ENCODE measurements at places on chromosomes 5 and 9.

DNA sequence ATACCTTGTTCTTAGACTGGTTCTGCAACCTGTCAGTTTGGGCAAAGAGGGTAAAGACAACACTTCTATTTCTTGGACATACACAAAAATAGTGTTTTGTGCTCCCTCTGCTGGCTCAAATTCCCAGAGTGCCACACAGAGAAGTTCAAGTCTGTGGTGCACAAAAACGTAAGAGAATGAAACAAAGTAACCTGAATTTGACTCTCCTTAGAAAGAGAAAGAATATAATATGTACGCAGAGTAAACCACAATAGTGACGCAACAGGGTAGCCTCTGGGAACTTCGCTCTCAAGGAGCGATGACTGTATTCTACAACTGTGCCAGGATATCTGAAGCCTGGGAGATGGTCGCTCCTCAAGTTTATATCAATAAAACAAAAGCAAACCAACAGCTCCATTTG lies 18.5 kb downstream of the DDX31 start:
- no peak for DNase-seq

DNA sequence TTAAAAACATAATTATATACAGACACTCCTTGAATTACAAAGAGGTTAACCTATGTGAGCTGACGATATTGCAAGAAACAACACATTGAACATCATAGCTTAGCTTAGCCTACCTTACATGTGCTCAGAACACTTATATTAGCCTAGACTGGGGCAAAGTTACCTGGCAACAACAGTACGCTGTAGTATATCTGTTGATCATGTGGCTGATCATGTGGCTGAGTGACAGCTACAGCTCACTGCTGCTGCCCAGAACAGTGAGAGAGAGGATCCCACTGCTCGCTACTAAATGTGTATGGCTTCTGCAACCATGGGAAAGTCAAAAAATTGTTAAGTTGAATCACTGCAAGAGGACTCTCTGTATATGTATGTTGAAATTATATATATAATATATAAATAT lies 169.9 kb downstream of the CDH9 start:
- no peak for DNase-seq

DNA sequence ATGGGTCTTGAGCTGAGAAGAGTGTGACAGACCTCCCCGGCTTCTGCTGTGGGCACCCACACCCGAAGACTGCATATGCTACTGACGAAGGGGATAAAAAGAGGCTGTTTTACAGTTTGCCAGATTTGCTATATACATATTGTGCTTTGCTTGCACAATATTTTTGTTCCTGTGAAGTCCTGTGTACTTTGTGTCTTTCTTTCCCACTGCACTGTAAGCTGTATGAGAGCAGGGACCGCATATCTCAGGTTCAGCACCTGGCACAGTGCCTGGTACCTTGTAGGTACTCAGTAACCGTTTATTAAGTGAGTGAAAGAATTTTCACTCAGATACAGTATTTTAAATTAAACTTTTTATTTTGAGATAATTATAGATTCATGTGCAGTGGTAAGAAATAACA lies 8.2 kb upstream of the GARNL3 start:
- DNase-seq: no peak

GRCh38 chr5:149325894-149326293 lies 19.4 kb upstream of the GRPEL2 start:
- no peak for DNase-seq

GRCh38 chr5:134957920-134958608 lies 9.6 kb upstream of the CATSPER3 start:
- DNase-seq: no peak

GRCh38 chr5:147411359-147412319 lies 98.2 kb downstream of the DPYSL3 start:
- no peak for DNase-seq

DNA sequence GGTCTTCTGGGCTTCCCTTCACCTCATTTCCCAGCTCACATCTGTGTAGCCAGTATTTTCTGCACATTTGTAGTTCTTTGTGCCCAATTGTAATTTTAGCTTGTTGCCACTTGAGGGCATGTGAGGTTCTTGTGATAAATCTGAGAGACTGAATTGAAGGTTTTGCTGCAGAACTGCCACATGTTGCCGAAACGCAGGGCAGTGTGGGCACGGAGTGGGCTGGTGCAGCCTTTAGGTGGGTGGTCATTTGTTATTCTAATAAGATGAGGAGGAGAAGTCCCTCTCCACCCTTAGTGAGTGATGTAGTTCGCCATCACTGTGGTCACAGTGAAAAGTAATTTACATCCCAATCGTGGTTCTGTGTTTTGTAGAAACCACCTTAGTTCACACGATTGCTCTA lies 21.2 kb downstream of the OTULIN start:
- DNase-seq: peak; percentile 65

GRCh38 chr9:107228496-107229039 lies 54.5 kb upstream of the RAD23B start:
- DNase-seq: no peak

- DNase-seq: no peak
Measured at GRCh38 chr9:129435291-129435690, 185.6 kb downstream of the C9orf50 start.

DNA sequence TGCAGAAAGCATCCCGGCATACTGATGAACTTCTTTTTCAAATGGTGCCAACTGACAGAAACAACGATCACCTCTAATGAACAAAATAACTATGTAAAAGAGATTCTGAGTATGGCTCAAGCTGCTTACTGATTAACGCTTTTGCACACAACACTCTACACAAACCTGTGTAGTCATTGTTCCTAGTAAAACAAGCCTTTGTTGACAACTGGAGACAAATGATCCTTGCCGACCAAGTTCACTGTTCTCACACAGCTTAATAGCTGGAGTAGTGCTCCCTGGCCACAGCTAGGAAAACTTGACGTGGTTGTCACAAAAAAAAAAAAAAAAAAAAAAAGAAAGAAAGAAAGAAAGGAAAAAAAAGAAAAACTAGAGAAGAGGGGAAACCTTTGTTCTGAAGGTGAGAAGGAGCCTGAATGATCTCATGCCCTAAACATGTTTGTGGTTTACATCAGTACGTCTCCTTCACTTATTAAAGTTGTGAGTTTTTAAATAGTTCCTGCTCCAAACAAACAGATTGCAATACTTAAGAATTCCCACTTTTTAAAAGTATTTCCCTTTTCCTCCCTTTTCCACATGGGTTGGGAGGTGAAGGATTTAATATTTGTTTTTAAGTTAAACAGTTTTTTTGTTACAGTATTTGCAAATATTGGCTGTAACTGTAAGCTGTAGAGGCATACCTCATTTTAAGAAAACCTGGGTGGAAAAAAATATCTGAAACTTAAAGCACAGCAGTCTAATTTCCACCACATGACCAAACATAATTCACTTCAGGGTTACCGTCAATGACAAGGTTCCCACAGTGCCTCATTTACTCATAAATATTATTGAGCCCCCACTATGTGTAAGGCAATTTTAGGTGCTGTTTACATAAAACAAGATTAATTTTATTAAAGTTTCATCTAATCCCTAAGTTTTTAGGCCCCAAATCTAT lies 63.7 kb downstream of the GLIS3 start:
- DNase-seq: peak; percentile 37

DNA sequence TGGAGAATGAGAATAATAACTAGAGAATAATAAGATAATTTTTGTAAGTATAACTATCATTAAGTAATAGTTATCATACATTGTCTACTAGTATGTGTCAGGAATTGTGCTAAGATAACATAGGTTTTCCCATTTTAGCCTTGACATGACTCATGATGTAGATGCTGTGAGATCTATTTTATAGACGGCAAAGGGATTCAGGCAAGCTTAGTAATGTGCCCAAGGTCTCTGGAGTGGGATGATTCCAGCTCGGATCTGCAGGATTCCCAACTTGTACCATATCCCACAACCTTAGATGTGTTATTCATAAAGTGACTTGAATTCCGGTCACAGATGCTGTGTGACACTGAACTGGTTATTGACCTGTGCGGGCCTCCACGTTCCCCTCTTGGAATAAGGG lies 51.5 kb downstream of the IL31RA start:
- DNase-seq: no peak

- no peak for DNase-seq
Measured at GRCh38 chr5:29867155-29867554, 1326.3 kb upstream of the CDH6 start.

- no peak for DNase-seq
Measured at GRCh38 chr5:116953251-116953930, 378.8 kb upstream of the SEMA6A start.

- no peak for DNase-seq
Measured at GRCh38 chr5:16557477-16557876, 59.3 kb downstream of the RETREG1 start.

DNA sequence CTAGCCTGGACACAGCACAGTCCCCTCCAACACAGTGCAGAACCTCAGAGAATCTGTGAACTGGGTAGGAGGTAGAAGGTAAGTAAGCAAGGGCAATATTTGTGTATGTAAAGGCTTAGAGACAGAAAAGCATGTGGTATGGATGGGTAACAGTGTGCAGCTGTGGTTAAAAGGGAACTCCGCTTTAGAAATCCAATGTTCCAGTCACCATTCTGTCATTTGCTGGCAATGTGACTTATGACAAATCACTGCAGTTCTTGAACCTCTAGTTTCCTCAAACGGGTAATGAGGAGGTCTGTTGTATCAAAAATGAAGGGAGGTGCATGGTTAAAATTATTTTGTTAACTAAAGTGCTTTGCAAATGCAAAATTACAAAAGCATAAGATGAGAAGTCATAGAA lies 125.5 kb upstream of the IFNE start:
- DNase-seq: no peak

DNA sequence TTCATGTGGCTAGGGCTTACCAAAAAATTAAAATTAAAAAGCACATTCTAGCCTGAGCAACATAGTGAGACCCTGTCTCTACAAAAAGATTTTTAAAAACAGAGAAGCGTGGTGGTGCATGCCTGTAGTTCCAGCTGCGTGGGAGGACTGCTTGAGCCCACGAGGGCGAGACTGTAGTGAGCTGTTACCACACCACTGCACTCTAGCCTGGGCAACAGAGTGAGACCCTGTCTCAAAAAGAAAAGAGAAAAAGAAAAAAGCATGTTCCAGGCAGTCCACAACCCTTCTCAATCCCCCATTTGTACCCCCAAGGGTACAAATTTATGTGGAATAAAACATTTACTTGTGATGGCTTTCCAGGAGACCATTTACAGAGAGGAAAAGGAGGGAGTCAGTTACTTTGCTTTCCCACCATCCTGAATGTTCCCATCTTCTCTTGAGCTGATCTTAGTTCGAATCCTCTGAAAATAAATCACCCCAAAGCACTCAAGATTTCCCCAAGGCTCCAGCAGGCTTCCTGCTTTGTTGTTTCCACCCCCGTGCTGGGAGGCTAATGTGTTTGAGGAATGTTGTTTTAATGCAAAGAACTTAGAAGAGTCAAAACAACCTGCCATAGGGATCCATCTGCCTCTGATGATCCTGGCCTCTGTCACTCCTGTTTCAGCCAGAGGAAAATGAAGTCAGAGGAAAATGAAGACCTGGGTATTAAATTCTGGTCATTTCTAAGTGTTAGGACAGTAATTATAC lies 384.7 kb downstream of the BNC2 start:
- DNase-seq: no peak

DNA sequence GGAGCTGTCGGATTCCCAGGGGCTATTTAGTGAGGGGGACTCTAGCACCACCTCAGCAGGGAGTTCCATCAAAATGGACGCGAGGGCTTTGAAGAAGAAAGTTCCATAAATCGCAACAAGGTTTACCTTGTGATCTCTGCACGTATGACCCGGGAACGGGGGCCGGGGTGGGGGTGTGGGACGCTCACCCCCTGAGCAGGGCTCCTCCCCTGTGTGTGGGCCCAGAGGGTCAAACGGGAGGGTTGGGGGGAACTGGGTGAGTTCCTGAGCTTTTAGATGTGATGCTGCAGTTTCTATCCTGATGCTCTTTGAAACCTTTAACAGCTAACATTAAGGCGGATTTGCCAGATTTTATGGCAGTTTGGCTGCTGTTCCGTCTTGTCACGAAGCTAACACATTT lies 18.9 kb upstream of the LRRC14B start:
- no peak for DNase-seq

DNA sequence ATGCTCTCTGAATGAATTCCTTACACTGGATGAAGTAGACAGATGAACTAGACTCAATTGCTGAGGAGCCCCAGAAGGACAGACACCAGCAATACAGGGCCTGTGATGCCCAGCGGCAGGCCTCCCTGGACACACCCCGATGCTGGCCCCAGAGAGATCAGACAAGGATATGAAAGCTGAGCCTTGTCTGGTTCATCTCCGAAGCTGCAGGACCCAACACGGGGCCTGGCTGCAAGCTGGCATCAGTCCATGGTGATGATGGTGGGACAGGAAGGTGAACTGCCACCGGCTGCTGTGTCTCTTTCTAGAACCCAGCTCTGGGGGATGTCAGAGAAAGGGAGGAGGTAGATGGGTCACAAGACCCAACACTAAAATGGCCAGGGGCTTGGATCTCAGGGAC lies 104.0 kb upstream of the LMX1B start:
- no peak for DNase-seq

GRCh38 chr5:115600766-115601165 lies 1.5 kb downstream of the TICAM2 start:
- no peak for DNase-seq

DNA sequence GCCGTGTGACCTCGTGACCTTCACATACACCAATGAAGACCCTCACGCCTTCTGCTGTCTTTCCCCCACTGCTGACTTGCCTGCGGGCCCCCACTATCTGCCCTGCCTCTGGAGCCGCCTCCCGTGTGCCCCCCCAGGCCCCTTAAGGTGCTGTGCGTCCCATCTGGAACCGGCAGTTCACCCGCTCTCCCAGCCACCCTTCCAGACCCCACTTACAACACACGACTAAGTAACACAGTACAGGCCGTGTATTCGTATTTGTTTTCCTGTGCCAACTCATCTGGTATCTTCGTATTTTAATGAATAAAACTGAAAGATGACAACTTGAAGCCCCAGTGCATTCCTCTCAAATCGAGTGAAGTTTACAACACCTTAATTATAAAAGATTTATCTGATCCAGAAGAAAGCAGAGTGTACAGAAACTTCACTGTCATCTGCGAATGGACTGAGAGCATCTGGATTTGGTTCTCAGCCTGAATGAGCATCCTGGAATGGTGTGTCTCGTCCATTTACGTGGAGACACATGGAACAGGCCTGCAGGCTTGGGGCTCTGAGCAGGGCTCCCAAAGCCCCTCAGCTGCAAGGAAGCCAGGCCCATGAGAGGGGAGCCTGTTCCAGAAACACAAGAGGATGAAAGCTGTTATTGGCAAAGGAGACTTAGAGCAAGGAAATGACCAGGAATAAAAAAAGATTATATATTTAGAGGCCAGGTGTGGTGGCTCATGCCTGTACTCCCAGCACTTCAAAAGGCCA lies 21.9 kb upstream of the TERT start:
- DNase-seq: no peak

GRCh38 chr5:170974461-170974860 lies 112.6 kb downstream of the RANBP17 start:
- DNase-seq: no peak

GRCh38 chr5:74624931-74625505 lies 15.5 kb downstream of the ENC1 start:
- DNase-seq: no peak

GRCh38 chr9:135526089-135526729 lies 5.0 kb downstream of the LCN1 start:
- no peak for DNase-seq

GRCh38 chr9:111023128-111023527 lies 15.1 kb downstream of the LPAR1 start:
- DNase-seq: no peak
